NCI-H526 (cell line): ENCODE measurements at places on chromosomes 1 and 21.

GRCh38 chr21:32336711-32337110 is 38.1 kb downstream of the MRAP start:
- no peak for DNase-seq

- DNase-seq, result no peak
Measured at GRCh38 chr1:235907187-235907896, 40.6 kb upstream of the LYST start.

- DNase-seq, result no peak
Measured at GRCh38 chr1:193014400-193014799, 44.8 kb downstream of the UCHL5 start.

DNA sequence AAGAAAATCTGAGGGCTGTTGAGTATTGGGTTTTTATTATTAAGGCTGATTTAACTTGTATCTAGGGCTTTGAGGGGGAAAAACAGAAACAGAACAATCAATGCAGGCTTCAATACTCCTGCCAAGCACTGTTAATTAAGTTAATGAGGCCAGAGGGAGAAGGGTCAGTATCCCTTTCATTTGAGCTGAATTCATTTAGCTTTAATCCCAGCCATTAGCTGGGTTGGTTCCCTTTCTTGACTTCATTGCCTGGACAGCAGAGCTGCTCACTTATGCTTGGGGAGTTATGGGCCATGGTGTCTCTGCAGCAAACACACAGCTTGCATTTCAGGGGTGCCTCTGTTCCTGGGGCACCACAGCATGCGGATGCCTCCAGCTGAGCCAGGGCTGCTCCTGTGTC is 16.3 kb downstream of the TLR5 start:
- DNase-seq, result no peak

DNA sequence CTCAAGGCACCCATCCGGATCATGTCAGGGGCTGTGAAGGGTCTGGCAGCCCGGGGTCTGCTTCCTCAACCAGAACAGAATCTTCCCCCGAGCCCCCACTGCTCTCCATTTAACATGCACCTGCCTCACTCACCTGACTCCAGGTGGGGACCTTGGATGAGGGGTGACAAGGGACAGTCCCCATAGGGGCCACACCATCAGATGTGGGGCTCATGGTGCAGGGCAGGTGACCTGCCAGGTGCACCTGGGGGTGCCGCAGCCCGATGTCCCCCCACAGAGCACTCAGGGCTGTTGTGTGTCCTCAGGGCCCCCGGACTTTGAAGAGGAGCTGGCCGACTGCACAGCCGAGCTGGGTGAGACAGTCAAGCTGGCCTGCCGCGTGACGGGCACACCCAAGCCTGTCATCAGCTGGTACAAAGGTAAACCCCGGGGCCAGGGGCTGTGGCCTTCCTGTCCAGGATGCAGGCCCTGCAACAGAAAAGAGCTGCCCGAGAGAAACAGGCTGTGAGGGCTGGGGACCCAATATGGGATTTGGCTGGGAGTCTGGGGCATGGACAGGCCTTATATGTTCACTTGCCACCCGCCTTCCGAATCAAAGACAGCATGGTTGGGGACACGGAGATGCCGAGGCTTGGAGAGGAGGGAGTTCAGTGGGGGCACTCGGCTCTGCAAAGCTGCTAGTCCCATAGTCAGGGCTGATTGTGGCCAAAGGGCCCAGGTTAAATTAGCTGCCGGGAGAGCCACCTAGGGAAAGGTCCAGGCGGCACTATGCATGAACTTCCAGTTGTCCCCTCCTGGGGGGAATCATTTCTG is 64.6 kb downstream of the TRIM11 start:
- no peak for DNase-seq
